Activated naive CD4-positive, alpha-beta T cell (primary cell): ENCODE measurements at places on chromosomes 4 and X.

DNA sequence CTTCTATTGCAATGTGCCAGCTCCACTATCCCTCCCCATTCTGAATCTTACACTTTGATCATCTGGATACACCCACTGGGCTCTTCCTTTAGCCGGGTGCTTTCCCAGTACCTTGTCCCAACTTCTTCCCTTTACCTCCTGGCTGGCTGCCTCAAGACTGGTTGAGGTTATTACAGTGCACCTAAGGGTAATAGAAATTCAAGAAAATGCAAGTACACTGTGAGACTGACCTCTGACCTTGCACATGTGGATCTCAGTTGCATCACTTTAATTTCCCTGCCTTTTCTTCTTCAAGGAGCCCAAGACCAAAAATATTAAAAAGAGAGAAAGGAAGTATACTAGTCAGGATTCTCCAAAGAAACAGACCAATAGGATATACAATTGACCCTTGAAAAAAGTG, 53.9 kb upstream of the NOCT start:
- DNase-seq, result no peak

- DNase-seq, result no peak
Observed at GRCh38 chr4:41281038-41281634, 24.4 kb downstream of the UCHL1 start.

GRCh38 chr4:76449362-76449767, 14.3 kb downstream of the SHROOM3 start:
- no peak for DNase-seq

- DNase-seq, result no peak
Observed at GRCh38 chr4:65954416-65954815, 284.1 kb upstream of the EPHA5 start.

DNA sequence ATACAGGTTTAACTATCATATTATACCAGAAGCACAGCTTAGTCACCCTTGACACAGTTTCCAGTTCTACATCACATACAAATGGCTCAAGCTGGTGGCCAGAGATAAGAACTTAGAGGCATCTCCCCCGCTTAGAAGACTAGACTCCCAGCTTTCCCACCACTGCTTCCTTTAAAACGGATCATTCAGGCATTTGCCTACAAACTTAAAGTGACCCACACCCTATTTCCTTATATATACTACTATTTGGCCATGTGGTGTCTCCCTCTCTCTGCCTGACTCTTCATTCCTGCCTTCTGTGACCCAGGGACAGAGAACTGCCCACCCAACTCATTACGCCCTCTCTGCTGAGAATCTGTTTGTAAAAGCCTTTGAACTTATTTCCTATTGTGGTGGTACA, 781.2 kb upstream of the DIAPH2 start:
- no peak for DNase-seq

GRCh38 chr4:52368895-52369294, 290.2 kb downstream of the USP46 start:
- DNase-seq, result no peak

GRCh38 chr4:16124232-16124631, 40.4 kb upstream of the PROM1 start:
- DNase-seq, result no peak

DNA sequence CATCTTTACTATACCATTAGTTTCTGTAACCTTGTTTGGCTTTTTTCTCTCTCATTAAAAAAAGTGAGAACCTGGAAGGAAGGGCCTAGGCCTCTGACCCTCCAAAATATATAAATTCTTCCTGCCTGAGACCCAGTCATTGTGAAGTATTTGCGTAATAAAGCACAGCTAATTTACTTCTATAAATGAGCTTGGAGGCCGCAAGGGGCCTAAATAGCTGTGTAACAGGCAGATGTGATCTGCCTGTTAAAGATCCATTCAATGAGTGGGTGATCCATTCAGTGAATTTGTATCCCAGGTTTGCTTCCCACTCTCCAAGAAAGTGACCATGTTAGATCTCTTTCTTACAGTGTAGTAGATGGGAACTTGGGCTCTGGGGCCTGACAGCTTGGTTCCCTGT, 595 bp upstream of the PYURF start:
- DNase-seq, result no peak

- DNase-seq, result no peak
Observed at GRCh38 chr4:150600812-150601445, 19.0 kb downstream of the MAB21L2 start.

DNA sequence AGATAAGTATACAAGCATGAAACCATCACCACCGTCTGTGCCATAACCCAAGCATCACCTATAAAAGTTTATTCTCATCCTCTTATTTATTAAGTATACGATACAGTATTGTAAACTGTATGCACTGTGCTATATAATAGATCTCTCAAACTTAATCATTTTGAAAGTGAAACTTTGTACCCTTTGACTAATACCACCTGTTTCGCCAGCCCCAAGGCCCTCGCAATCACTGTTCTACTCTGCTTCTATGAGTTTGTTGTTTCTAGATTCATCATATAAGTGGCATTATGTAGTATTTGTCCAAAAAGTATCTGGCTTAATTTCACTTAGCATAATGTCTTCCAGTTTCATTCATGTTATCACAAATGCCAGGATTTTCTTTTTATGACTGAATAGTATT, 72.1 kb upstream of the DOCK11 start:
- no peak for DNase-seq

DNA sequence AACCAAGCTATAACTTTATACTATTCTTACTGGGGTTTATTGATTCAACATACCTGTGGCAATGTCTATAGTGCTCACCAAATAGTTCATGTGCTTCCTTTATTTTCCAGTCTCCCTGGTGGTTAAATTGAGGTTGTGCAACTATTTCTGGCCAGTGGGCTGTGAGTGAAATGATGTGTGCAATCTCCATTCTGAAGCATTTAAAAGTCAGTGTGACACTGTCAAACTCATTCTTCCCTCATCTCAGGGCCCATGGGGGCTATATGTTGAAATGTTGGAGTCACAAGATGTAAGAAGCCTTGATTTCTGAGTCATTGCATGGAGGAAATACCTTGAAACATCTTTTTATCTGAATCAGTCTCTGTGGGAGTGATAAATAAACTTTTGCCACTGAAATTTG, 414.3 kb upstream of the RPS6KA3 start:
- DNase-seq, result no peak

DNA sequence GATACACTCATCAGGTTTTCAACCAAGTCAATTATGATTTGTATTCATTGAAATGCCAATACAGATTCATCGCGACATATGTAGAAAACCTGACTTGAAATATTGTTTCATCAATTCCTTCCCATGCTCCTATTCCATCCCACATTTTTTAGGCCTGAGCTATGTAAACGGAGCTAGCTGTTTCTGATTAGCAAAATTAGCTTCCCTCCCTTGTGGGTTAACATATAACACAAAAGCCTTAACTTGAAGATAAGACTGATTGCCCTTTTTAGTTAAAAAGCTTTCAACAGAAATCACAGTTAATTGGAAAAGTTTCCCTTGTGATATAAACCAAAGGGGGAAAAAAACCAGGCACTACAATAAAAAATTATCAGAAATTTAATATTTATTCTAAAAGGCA, 32.8 kb upstream of the DCLK2 start:
- no peak for DNase-seq

DNA sequence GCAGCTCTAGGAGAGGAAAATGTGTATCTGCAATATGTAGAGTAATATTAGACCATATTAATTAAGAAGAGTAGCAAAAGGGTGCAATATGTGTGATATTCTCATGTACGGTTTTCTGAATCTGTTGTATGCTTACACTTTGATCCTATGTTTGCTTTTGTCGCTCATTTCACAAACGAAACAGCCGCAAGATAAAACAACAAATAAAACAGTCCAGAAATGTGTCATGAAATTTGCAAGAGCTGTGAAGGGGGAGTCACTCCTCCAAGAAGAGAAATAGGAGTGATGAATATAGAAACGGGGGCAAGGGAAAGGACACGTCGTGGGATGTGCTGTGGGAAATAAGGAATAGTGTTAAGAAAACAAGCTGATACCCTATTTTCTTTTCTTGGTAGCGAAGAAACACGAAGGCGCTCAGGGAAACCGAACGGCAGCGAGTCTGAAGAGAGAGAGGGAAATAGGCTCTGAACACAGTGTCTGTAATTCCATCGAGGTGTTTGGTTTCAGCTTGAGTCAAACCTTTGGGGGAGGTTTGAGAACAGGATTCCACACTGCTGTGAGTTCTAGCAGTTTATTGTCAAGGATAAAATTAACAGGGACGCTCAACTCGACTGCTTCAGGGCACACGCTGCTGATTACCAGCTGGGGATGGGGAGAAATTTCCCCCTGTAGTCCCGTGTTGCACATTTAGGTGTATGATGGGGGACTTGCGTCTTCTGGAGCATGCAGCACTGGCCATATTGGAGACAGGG, 595.6 kb upstream of the TENM3 start:
- no peak for DNase-seq

DNA sequence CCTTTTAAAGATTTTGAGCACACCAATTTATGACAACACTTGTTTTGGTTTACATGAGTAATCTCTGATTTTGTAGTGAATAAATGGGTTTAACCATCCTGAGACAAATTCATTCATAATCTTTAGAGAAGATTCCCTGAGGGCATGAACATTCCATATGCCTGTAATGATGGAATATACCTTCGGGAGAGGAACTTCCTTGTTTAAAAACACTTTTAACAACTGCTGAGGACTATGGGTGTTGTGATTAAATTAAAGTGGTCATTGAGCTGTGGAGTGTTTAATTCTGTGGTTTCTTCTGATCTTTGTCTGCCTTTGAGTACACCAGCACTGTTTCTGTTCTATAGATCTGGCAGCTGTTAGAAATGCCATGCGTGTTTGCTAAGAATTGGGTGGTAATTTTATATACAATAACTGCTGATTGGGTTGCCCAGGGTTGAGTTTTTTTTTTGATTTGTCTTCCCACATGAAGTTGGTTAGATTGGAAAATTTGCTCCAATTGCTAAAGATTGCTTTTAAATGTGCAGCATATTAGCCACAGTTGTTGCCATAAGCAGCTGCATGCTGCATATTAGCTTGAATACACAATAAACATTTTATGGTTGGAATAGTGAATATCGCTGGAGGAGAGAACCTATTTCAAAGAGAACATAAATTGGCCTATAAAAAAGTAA, 86.8 kb downstream of the DCLK2 start:
- DNase-seq, result no peak

DNA sequence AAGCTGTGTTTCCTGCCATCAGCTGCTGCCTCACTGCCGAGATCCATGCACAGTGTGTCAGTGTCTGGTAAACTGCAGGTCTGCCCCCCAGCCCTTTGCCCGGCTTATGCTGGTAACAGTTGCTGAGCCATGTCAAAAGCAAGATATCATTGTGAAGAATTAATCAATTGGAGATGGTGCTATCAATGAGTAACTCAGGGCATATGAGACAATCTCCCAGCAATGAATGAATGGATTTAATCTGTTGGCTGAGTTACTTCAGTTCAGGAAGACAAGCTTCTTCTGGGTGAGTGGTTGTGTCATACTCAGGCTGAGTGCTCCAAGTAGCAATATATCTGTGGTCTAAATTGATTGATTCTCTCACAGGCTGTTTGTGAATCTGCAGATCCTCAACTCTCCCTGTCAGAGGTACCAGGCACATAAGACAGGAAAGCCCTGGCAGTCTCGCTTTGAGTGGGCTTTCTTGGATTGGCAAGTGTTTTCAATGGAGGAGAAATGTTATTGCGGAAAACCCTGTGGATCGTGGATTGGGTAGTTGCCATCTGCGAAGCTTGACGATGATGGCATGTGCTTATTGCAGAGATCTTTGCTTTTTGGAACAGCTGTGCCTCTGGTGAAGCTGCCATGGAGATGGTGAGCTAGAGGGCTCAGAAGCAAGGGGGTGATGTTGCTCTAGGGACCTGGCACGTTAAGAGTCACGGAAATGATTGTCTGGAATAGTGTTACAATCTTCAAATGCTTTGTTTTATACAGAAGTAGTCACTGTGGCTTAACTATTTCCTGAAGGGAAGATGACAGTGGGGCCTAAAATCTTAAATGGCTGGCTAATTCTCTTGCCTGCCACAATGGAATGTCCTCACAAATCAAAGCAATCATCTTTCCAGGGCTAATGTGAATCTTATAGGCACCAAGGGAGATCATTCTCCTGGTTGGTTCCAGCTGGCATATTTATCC, 147.6 kb upstream of the TBC1D9 start:
- DNase-seq, result no peak

- DNase-seq, result no peak
Observed at GRCh38 chr4:105127170-105127445, 19.6 kb upstream of the TET2 start.

- DNase-seq, result no peak
Observed at GRCh38 chr4:86306816-86307215, 53.0 kb downstream of the MAPK10 start.

DNA sequence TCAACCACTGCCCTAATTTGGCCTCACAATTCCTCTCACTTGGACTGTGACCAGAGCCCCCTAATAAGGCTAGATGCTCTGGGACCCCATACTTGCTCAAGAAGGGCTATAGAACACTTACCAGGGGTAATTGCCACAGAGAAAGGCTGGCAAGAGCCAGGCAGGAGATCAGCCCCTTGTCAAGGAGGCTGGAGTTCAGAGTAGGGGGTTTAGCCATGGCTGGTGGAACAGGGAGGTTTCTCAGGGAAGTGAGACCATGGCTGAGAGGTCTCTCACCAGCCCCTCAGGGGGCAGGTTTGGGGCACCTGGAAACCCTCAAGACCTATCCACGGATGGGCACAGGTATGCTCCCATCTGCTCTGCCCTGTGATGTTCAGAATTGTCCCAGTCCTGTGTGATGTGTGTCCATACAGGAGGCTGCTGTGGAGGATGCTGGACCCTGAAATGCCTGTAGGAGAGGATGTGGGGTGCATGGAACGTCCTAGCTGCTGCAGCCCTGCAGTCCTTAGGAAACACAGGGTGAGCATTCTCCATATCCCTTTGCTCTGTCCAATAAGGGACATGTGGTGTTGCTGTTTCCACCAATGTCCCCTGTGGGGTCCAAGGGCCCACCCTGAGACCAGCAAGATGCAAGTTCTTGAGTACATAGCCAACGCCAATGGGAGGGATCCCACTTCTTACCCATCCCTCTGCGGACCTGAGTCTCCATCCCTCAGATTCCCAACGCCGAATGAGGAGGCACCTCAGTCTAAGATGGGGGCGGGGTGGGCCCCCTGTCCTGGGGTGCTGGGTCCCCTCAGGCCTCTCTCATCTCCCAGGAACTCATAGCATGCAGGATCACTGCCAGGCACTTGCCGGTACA, 16.4 kb upstream of the HSFX1 start:
- DNase-seq, result no peak

GRCh38 chr4:32744211-32744610, 2024.0 kb downstream of the PCDH7 start:
- no peak for DNase-seq

- DNase-seq, result no peak
Observed at GRCh38 chrX:39716802-39717540, 380.8 kb downstream of the BCOR start.

- DNase-seq, result no peak
Observed at GRCh38 chr4:70402762-70403161, 5.0 kb downstream of the OPRPN start.

GRCh38 chrX:40462795-40463194, 118.0 kb upstream of the ATP6AP2 start:
- DNase-seq, result no peak

DNA sequence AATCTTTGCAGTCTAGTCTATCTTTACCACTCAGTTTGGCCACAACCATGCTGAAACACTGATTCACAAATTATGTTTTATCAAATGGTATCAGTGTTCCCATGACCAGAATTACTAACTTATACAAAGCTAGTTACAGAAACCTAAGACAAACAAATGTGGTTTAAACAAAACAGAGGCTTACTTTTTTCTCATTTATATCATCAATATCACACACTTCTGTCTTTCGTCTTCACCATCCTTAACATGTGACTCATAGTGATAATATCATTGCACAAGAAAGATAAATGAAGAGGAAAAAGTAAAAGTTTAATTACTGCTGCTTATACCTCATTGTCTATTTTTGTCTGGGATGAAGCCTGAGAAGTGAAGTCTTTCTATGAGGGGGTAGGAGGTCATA, 406.6 kb downstream of the PCDH10 start:
- no peak for DNase-seq
